ENCODE measurements at places on chromosomes 13 and 19. TPM values are rescaled to one million over a fixed set of nuclear protein-coding genes. Genes with fewer than 3 reads are reported as not detected.

Gene KLK8
- total RNA-seq: not detected

Gene ADAT3
- total RNA-seq: 2.4 TPM

Gene ZNF415
- total RNA-seq: 0.86 TPM

Gene ZIK1
- 2.8 TPM for total RNA-seq

Gene SYNGR4
- total RNA-seq: not detected

Gene JSRP1
- 0.39 TPM for total RNA-seq

Gene ZNF85
- 7.9 TPM for total RNA-seq

Gene RFX1
- total RNA-seq: 2.4 TPM

Gene TMIGD2
- total RNA-seq: not detected

DNA sequence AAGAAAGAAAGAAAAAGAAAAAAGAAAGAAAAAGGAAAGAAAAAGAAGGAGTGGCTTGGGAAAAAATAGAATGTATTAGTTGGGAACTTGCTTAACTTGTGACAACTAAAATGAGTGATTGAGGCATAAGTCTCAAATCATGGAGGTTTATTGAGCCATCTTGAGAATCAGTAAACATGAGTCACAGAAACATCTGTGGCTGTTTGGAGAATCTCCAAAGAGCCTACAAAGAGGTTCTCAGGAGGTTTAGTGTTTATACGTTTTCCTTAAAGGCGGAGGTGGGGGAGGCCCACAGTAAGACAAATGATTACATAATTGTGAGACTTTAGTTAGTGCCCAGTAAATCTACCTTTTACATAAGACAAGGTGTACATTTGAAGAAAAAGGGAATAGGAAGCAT is 38.6 kb downstream of the WDR87 start:
- DNase-seq: no peak

- no peak for DNase-seq
These were observed 1.8 kb downstream of the MBD3 start for GRCh38 chr19:1590641-1591397.

DNA sequence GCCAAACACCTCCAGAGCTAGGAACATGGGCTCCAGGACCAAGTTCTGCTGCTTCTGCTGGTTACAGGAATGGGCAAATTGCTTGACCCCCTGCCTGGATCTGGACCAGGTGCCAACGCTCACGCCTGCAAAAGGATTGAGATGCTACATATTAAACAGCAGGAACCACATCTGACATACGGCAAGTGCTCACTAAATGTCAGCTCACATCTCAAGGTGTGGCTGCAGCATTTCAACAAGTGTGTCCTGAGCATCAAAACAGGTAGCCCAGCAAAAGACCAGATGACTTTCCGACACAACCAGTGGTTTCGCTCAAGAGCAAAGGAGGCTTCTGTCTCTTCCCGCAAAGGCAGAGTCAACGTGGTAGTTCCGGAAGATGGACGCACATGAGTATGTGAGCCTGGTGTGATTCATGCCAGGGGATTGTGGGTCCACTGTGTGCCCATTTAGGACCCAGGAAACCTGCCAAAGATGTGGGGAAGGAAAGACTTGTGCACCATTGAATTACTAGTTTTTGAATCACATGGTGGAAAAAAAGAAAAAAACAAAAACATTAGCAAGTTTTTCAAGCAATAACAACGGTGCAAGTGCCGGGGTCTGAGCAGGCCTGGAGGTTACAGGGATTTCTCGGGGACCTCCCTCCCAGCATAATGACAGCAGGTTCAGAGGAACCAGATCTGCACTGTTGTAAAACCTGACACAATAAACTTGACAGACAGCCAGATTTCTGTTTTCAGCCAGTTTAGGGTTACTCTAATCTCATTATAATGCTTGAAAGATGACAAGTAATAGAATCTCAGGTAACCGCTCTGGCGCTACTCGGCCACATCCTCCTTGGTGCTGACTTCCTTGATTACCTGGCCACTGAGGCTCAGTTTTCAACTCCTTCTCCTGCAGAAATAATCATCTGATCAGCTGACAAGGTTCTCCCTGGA is 77.9 kb downstream of the SOX1 start:
- no peak for DNase-seq

GRCh38 chr13:29522044-29522685 is 73.3 kb downstream of the SLC7A1 start:
- DNase-seq: no peak
